ENCODE measurements at places on chromosomes 7 and 10. TPM values are rescaled to one million over a fixed set of nuclear protein-coding genes. Genes with fewer than 3 reads are reported as not detected.

The IFIT1B gene
- total RNA-seq: 0.82 TPM

The SLC39A12 gene
- 0.54 TPM for total RNA-seq

The PDK4 gene
- total RNA-seq: 7.6 TPM

The MCM10 gene
- total RNA-seq: 6.4 TPM

The NYAP1 gene
- 18.2 TPM for total RNA-seq

The STK31 gene
- 1.5 TPM for total RNA-seq

The RNLS gene
- total RNA-seq: 11.4 TPM

The VGF gene
- total RNA-seq: 21.2 TPM

The BICC1 gene
- 6.4 TPM for total RNA-seq

The GRB10 gene
- 60.4 TPM for total RNA-seq

The HDAC9 gene
- 62.0 TPM for total RNA-seq

The ZSCAN25 gene
- total RNA-seq: 20.9 TPM

DNA sequence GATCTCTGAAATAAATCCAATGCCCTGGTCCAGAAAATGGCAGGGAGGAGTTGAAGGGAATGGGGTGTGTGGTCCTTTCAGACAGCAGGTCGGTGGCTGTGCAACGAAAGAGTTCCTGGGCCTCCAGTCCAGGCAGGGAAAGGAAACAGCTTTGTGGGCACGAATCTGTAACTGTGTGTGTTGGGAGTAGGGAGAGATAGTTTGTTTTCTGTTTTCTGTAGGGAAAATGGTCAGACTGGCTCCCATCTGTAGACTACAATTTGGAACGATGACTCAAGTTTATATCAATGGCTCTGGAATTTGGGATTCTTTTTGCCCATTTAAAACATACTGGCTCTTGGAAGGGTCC lies 2.6 kb upstream of the HOXA9 start:
- DNase-seq: no peak

DNA sequence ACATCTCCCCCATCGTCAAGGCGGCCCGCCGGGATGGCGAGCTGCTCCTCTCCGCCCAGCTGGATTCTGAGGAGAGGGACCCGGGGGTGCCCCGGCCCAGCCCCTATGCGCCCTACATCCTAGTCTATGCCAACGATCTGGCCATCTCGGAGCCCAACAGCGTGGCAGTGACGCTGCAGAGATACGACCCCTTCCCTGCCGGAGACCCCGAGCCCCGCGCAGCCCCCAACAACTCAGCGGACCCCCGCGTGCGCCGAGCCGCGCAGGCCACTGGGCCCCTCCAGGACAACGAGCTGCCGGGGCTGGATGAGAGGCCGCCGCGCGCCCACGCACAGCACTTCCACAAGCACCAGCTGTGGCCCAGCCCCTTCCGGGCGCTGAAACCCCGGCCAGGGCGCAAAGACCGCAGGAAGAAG lies 10.1 kb downstream of the GDF10 start:
- no peak for DNase-seq

DNA sequence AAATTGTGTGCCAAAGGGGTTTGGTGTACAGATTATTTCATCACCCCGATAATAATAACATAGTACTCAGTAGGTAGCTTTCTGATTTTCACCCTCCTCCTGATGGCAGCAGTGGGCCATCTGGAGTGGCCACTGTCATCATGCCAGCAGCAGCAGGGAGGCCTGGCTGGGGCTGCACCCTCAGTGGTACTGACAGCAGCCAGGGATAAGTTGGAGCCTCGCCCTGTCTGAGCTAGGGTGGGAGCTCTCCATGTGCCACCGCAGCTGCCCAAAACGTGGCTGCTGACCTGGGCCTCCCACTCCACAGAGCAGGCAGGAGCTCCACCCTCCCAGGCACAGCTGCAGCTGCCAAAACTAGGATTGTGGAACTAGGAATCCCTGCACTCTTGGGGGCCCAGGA lies 700.8 kb upstream of the KCND2 start:
- DNase-seq: peak; percentile 51

DNA sequence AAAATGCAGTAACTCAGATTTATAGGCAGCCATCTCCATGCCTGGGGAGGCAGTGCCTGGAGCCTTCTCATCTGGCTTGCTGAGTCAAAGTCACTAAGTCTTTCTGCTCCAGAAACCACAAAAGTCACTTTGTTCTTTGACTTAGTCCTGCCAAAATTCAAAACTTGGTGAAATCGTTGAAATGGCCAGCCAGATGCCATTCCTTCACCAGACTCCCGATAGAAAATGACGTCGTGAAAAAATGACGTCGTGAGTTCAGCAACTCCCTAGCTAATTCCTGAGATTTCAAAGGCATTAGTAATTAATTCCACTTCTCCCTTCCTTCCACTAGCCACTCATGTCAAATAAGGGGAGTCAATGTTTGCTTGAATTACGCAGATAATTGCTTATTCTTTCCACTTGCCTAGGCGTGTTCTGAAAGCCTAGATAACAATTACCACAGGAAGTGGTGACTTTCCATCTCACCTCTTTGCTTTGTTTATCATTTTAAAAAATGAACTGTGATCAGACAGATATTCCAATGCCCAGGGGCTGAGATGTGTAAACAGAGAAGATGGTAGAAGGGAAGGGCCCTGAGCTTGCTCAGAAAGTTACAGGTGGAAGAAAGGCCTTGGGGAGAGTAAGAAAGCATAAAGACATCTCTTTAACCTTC lies 48.5 kb upstream of the OSBPL3 start:
- DNase-seq: no peak

DNA sequence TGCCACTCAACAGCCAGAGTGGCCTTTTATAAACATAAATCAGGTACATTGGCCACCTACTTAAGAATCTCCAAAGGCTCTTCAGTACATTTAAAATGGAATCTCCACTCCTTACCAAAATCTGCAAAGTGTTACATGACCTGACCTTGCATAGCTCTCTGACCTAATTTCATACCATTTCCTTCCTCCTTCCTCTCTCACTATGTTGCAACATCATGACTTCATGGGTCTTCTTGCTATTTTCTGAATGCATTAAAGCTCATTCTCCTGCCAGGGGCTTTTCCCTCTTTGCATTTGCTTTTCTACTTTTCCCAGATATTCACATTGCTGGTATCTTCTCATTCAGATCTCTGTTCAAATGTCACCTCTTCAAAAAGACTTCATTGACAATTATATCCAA lies 22.1 kb upstream of the PPP1R17 start:
- no peak for DNase-seq

- no peak for DNase-seq
Observed at GRCh38 chr7:158103378-158103777, 484.2 kb downstream of the PTPRN2 start.

GRCh38 chr10:75396631-75397495 lies 4.7 kb downstream of the ZNF503 start:
- no peak for DNase-seq

DNA sequence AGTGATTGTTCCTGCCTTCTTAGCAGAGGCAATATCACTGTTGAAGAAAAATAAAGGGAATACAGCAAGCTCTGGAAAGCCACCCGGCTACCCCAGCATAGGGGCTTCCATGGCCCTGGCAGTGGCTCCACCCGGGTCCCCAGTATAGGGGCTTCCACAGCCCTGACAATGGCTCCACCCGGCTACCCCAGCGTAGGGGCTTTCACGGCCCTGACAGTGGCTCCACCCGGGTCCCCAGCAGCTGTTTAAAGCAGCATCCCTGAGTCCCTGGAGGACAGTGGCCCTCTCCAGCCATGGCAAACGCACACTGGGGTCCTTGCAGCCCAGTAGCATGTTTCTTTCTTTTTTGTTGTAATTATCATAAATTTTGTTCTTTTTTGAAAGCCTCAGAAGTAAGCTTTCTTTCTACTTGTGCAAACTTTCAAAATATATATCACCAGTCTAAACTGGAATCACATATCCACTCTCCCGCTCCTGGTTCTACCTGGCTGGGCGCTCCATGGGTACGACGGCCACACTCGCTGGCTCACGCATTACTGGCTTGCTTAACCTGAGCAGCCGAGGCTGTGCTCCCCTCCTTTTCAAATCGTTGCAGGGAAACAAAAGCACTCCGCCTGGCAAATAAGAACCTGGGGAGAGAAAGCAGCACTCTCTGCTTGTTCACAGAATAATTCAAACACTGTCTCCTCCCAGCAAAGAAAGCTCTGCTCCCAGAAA lies 62.1 kb downstream of the TCERG1L start:
- DNase-seq: no peak

- peak; percentile 73 for DNase-seq
Observed at GRCh38 chr7:83130623-83131545, 31.8 kb downstream of the PCLO start.

DNA sequence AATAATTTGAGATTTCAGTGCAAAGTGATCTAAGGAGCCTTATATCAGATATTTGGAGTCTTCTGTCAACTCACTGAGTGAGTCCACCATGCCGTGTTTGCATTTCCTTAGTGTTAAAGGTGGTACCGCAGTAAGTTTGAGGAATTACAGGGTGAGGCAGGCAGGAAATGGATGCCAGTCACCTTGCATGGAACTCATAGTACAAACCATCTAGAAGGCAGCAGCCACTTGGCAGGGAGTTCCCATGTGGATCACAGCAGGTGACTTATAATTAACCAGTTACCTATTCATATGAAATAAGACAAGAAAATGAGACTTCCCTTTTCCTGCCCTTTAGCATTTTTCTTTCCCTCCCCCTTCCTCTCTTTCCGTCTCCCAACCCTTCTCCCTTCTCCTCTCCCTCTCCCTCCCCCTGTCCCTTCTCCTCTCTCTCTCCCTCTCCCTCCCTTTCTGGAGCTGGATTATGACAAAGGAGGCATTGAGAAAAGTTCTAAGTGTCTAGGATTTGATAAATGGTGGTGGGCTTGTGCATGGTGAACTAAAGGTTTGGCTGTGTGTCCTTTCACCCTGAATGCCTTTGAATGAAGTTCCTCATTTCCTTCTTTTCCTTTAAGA lies 94.1 kb downstream of the LRRC4 start:
- DNase-seq: peak; percentile 45

GRCh38 chr7:124550036-124550435 lies 215.6 kb downstream of the GPR37 start:
- no peak for DNase-seq

All from cerebellum (tissue), 4 donors.